Activated CD8-positive, alpha-beta memory T cell treated with anti-CD3 and anti-CD28 coated beads, Interleukin-2, amount 50 U/mL, for 48 hours (primary cell): ENCODE measurements at places on chromosomes 16 and 17.

GRCh38 chr17:73787076-73788059 is 143.1 kb upstream of the SDK2 start:
- DNase-seq: no peak

- no peak for DNase-seq
Observed at GRCh38 chr16:50297301-50298074, 31.1 kb downstream of the ADCY7 start.

DNA sequence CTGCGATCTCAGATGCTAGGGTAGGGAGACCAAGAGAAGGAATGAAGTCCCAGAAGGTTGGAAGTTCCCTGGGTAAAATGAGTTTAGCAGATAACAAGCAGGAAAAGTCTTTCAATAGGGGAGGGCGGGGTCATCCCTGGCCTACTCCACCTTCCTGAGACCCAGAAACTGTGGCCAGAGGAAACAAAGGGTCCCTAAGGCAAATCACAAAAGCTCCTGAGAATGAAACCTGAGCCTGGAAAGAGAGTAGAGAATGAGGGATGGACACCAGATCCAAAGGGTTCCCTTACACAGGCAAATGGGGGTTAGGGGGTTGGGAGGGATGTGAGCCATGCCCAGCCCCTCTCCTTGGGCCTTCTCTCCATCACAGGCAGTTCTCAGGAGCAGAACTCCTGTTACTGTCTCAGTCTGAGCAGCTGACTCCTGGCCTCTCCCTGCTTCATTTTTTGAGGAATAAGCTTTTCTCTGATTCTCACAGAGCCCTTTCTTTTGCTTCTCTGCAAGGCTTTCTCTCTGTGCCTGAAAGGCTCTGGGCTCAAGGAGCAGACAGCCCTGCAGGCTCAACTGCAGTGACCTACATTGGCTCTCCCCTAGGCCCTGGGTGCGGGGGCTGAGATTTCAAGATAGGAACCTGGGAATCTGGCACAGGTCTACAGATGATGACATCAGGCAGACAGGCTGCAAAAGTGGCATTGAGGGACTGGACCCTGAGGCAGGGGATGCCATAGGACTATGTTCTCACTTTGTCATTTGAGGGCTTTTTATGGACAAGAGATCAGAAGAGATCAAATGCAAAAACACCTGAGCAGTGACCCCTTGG is 9.8 kb upstream of the NR1D1 start:
- DNase-seq: no peak

DNA sequence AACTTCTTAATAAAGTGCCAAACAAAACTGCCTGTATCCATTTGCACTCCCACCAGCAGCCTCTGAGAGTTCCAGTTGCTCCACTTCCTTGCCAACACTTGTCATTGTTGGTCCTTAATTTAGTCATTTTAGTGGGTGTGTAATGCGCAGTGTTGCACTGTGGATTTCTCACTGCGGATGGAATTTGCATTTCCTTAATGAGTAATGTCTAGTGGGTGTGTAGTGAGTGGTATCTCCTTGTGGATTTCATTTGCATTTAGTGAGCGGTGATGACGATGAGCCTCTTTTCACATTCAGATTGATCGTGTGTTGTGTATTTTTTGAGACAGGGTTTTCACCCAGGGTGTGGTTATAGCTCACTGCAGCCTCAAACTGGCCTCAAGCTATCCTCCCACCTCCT is 4.1 kb upstream of the MSLN start:
- DNase-seq: no peak

DNA sequence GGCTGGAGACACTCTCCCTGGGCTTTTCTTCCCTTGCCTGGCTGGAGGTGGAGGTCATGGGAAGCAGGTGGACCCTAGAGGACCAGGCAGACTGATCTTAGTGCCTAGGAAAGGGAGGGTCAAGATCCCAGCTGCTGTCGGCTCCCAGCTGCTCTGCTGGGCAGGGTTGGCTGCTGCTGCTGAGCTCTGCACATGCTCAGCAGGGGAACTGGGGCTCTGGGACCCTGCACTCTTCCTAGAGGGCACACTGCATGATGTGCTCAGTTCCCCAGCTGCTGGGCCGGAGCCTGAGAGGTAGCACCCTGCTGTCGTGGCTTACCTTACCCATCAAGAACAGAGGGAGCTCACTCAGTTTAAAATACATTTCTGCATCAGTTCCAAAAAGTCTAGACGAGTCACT is 34.3 kb downstream of the VAC14 start:
- DNase-seq: no peak

- DNase-seq: peak; percentile 86
Observed at GRCh38 chr16:57042157-57043111, 49.9 kb upstream of the CPNE2 start.

- DNase-seq: no peak
Observed at GRCh38 chr17:51152766-51153209, 571 bp upstream of the NME1 start.

- no peak for DNase-seq
Observed at GRCh38 chr17:60641810-60642220, 35.8 kb upstream of the BCAS3 start.

DNA sequence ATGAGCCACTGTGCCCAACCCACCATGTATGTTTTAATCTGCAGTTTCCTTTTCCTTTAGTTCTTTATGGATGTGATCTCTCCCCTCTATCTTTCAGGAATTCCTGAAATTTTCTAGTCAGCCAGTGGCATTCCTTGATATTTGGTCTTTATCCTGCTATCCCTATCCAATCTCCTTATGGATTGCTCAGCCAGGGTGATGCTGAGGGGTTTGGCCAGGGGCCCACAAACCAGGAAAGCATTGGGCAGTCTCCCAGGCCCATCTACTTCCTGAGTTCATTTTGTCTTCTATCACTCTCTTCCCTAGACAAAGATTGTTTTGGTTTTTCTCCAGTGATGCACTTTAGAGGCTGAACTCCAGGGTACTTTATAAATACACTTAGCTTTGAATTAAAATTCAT is 115.9 kb downstream of the KATNIP start:
- DNase-seq: no peak
